ENCODE measurements at places on chromosomes 5 and 9. TPM values are rescaled to one million over a fixed set of nuclear protein-coding genes. Genes with fewer than 3 reads are reported as not detected.

DNA sequence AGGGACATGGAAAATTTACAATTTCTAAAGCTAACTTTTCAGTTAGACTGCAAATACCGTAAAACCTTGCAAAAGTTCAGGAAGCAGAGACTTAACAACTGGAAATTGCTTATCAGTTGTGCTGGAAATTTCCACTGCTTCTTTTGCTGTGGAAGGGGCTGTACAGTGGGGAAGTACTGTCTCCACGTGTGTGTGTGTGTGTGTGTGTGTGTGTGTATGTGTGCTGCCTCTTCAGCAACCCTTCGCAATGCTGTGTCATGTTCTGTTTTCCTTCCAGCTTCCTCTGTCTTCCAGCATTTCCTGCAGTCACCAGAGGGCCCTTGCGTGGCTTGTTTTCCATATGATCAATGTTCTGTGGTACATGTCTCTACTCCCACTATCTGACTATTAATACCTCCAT is 87.5 kb upstream of the RANBP3L start:
- DNase-seq, result no peak

- DNase-seq, result no peak
Observed at GRCh38 chr5:171647904-171648260, 137.7 kb upstream of the SMIM23 start.

DNA sequence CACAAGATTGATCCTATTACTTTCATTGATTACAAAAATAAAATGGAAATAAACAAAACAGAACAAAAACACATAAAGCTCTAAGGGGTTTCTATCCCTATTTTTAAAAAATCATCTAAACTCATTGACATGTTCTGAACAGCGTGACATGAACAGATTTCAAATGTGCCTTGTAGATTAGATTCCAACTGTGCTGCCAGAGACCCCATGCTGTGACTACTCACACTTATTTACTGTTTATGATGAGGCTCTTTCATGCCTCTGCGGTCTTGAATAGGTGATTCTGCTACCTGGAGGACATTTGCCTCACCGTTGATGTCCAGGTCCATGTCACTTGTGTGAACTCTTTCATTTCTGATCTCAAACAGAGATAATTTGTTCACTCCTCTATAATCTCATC is 990.2 kb downstream of the CDH12 start:
- DNase-seq, result no peak

DNA sequence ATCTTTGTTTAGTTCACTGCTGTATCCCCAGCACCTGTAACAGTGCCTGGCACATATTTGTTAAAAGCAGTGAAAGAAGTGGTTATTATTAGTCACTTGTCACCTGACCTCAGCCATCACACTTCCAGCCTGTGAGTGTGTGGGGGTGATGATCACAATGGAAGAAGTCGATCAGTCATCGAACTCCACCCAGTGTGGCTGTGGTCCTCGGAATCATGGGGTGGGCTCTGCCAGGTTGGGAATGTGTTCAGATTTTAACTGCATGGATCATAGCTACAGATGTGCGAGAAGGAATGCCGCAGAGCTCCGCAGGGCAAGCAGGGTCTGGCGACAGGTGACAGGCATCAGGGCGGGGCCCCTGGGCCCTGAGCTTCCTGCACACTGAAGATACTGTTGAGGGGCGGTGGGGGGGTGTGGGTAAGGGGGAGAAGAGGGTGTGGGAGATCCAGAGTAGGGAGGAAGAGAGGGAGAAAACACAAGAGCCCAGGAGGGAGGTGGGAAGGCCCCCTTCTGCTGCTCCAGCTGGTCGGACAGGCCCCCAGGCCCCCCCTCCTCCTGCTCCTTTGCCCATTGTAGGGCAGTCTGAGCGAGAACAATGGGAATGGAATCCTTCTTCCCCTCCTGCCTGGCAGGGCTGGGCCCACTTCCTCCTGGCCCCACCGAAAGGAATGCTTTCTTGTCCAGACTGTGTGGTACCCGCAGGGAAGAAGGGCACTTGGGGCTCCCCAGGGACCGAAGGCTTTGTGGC is 89.6 kb downstream of the SPRY4 start:
- peak; percentile 33 for DNase-seq

- no peak for DNase-seq
Observed at GRCh38 chr9:131447600-131447999, 53.7 kb downstream of the PRRC2B start.

OGN gene
- not detected for total RNA-seq

ERP44 gene
- total RNA-seq, result 9.3 TPM

MYMK gene
- total RNA-seq, result not detected

QRFP gene
- not detected for total RNA-seq
